ENCODE measurements at places on chromosomes 4 and X. TPM values are rescaled to one million over a fixed set of nuclear protein-coding genes. Genes with fewer than 3 reads are reported as not detected.

Gene ABLIM2
- 2.6 TPM for total RNA-seq

Gene VCX3A
- not detected for total RNA-seq

Gene GDI1
- 43.0 TPM for total RNA-seq

Gene WAS
- not detected for total RNA-seq

Gene PCDH7
- 0.51 TPM for total RNA-seq

Gene CENPC
- total RNA-seq: 12.1 TPM

Gene RAB9B
- total RNA-seq: 0.39 TPM

Gene TMPRSS11E
- total RNA-seq: not detected

Gene ADAD1
- total RNA-seq: not detected

Gene IL13RA2
- 1.0 TPM for total RNA-seq

Gene UGT2B10
- not detected for total RNA-seq

Gene XPNPEP2
- not detected for total RNA-seq

Gene ACOX3
- 19.4 TPM for total RNA-seq

Gene DGKK
- not detected for total RNA-seq

Gene CT45A10
- not detected for total RNA-seq

Gene STPG2
- total RNA-seq: not detected

Gene FGG
- not detected for total RNA-seq

Gene RASSF6
- not detected for total RNA-seq

Gene SLC25A6
- total RNA-seq: 155 TPM

Gene NWD2
- total RNA-seq: not detected

Gene STBD1
- total RNA-seq: 1.9 TPM

Gene ZNF518B
- total RNA-seq: 16.3 TPM

Gene NSG1
- total RNA-seq: 0.13 TPM

Gene SMIM10
- total RNA-seq: 1.9 TPM

Gene RBM46
- total RNA-seq: not detected

Gene RNF212
- 0.25 TPM for total RNA-seq

Gene PASD1
- not detected for total RNA-seq

Gene USP53
- 16.9 TPM for total RNA-seq

Gene PNMA3
- 0.13 TPM for total RNA-seq

Gene JADE1
- total RNA-seq: 8.2 TPM

Gene JAKMIP1
- not detected for total RNA-seq

Gene ANK2
- 72.4 TPM for total RNA-seq

Gene LANCL3
- total RNA-seq: 0.25 TPM

Gene LRCH2
- 10.6 TPM for total RNA-seq

Gene ZCCHC12
- total RNA-seq: under 0.01 TPM

Gene GLRA3
- not detected for total RNA-seq

Gene BTC
- total RNA-seq: not detected

Gene FGF13
- total RNA-seq: 25.7 TPM

Gene ZNF630
- total RNA-seq: 1.3 TPM

Gene IL21
- not detected for total RNA-seq

Gene MAOA
- total RNA-seq: 139 TPM

Gene PAGE1
- total RNA-seq: not detected

Gene WFS1
- 23.4 TPM for total RNA-seq

Gene PWWP3B
- total RNA-seq: not detected

Gene CHRDL1
- total RNA-seq: under 0.01 TPM

Gene EREG
- total RNA-seq: under 0.01 TPM

Gene H2BW1
- not detected for total RNA-seq

Gene HS6ST2
- total RNA-seq: 0.13 TPM

Gene NEXMIF
- not detected for total RNA-seq

Gene TECRL
- total RNA-seq: not detected

Gene CLDN34
- 0.13 TPM for total RNA-seq

Gene MAP7D2
- 0.13 TPM for total RNA-seq

Gene SSX2B
- total RNA-seq: not detected

Gene GPR34
- total RNA-seq: not detected

Gene PNCK
- not detected for total RNA-seq

Gene RHOH
- not detected for total RNA-seq

Gene INPP4B
- 19.1 TPM for total RNA-seq

Gene REELD1
- total RNA-seq: not detected

Gene DTHD1
- total RNA-seq: not detected

Data from dermis microvascular lymphatic vessel endothelial cell (primary cell).